ENCODE measurements at places on chromosomes 6 and 20.
A peak's percentile ranks its signal among the peaks of the same experiment; 100 is the strongest.

DNA sequence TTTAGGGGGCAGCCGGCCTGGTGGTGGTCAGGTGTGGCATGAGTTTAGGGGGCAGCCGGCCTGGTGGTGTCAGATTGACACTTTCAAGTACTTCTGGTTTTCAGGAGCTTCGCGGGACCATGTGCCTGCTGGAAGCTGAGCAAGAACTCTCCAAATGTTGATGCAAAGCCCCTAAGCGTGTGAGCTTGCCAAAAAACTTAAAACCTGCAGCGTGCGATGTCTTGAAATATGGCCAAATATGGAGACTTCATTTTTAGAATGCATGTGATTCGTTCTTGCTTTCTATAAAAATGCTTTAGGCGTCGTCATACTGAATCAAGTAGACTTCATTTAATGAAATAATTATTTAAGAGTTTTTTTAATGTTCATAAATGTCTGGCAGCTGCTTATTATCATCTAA lies 149.4 kb downstream of the SMOC2 start:
- DNase-seq: no peak

DNA sequence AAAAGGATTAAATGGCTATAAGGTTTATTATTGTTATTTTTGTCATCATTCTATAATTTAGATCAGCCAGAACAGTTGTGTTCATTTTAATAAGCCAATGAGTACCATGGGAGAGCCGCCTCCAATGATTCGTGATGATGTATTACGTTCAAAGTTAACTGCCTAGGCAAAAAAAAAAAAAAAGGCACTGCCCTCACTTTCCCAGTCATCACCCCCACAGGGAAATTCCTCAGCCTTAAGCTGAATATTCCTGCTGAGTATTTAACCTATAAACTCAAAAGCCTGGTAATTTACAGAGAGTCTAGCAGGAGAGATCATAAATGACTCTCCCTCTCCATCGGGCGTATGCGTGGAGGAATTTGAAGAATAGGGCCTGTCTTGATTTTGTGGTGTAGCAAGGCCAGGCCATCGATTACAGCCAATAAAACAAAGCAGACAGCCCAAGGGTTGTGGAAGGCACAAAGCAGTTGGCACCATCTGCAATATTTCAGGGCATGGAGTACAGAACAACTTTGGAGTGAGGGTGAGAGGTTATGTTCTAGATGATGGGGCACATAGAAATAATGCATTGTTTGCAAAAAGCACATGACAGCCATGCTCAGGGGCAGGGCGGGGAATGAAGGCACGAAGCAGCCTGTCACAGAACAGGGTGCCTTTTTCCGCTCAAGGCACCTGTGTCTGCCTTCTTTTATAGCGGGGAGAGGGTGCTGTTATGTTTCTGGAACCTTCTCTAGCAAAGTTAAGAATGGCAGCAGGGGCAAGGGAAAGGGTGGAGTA lies 138.2 kb upstream of the DTNBP1 start:
- no peak for DNase-seq

GRCh38 chr20:41276317-41276751 lies 41.2 kb downstream of the ZHX3 start:
- DNase-seq: peak; percentile 49

DNA sequence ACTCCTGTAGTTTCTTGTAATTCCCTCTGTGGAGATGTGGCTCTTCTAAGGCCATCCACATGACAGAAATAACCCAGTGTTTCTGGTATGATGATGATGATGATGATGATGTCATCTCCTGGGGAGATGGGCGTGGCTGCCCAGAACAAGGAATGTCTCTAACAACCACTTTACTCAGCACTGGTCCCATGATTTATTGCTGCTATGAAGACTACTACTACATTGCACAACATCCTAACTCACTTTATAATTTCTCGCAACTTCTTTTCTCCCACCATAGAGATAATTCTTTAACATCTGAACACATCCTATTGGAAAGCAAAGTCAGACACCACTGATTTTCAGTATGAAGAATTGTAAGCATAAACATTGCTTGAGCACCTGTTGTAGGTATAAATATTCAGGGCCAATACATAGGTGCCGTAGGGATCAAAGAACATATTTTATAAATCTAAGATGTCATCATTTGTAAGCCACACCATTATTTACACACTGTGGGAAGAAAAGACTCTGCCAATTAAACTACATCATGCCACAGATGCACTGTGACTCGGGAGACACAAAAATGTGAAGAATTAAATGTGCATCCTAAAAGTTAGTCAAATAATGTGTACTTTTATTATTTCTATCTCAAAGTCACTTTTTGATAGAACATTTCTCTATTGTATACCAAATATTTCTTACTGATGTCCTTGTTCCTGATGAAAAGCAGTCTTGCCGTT lies 6.4 kb downstream of the TPMT start:
- DNase-seq: no peak

DNA sequence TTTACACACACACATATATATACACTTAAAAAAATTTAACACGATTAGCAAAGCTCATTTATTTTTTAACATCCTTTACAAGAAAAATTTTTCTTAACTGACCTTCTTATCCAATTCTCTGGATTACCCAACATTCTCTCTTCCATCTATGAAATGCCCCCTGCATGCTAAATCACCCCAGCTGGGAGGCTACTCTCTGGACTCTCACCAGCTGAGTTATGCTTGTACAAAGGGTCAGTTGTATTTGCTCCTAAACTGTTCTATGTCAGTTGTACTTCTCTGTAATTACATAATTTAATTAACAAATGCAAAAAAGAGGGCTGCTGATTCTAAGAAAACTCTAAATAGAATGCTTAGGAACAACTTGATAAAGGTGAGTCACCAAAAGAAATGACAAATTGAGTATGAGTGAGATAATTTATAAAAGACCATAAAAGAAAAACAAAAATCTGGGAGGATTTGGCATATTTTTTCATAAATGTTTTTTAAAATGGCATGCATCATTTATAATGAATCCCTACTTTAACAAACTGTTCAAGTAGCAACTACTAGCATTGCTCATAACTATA lies 120.5 kb downstream of the KIF13A start:
- DNase-seq: peak; percentile 97

DNA sequence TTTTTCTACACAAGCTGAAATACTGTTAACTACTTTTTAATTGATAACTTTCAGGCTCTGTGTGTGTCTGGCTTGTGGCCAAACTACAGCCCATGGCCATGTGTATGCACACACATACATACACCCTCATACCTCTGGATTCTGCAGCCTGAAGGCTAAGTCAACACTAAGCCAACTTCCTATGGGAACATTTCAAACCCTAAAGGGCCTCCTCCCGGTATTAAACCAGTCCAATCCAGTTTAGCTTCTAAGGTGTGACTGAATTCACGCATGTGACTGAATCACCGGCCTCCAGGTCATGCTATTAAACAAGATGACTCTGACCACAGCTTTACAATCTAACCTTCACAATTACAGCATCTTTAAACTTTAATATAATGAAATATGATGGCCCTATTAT lies 20.7 kb upstream of the DST start:
- DNase-seq: no peak
